ENCODE measurements at places on chromosomes 2 and 18. TPM values are rescaled to one million over a fixed set of nuclear protein-coding genes. Genes with fewer than 3 reads are reported as not detected.

The GLI2 gene
- 4.0 TPM for total RNA-seq

The UNC80 gene
- total RNA-seq: not detected

The ABCG8 gene
- total RNA-seq: not detected

- no peak for DNase-seq
Measured at GRCh38 chr2:130986890-130987493, 106.3 kb downstream of the FAM168B start.

GRCh38 chr2:237433920-237434676 lies 20.1 kb upstream of the COL6A3 start:
- DNase-seq: no peak

GRCh38 chr18:60050821-60051220 lies 151.0 kb downstream of the PMAIP1 start:
- DNase-seq: no peak

GRCh38 chr2:157413326-157414035 lies 30.4 kb downstream of the CYTIP start:
- DNase-seq: no peak

- DNase-seq: no peak
Measured at GRCh38 chr2:118830881-118831280, 16.6 kb downstream of the EN1 start.

GRCh38 chr2:240419271-240419670 lies 16.2 kb upstream of the GPC1 start:
- DNase-seq: no peak

GRCh38 chr2:97844311-97844859 lies 131.0 kb downstream of the ZAP70 start:
- no peak for DNase-seq

GRCh38 chr2:158931572-158931971 lies 36.9 kb upstream of the TANC1 start:
- DNase-seq: no peak

- no peak for DNase-seq
Measured at GRCh38 chr2:12068796-12069538, 322.5 kb downstream of the LPIN1 start.

- DNase-seq: no peak
Measured at GRCh38 chr2:69956475-69956979, 4.9 kb downstream of the ASPRV1 start.

DNA sequence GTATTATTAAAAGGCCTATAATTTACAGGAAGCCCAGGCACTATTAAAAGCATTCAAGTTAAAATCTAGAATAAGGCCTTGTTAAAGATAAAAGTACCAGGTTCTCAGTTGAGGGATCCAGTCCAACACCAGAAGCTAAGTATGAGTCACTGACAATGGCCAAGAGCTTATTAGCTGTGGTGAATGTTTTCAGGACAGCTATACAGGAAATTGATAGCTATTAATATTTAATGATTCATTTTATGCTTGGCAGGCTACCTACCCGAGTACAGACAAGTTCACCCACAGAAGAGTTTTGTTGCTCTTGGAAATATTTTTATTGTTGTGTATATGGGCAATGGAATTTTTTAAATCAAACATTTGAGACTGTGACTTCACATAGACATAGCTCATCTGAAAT lies 729.6 kb upstream of the ZNF804A start:
- DNase-seq: no peak

GRCh38 chr18:31192086-31192776 lies 29.6 kb upstream of the DSC1 start:
- no peak for DNase-seq

- DNase-seq: no peak
Measured at GRCh38 chr2:148533004-148533403, 111.5 kb upstream of the EPC2 start.

Data from epithelial cell of proximal tubule (primary cell).